ENCODE measurements at places on chromosomes 7 and 10. TPM values are rescaled to one million over a fixed set of nuclear protein-coding genes. Genes with fewer than 3 reads are reported as not detected.

DNA sequence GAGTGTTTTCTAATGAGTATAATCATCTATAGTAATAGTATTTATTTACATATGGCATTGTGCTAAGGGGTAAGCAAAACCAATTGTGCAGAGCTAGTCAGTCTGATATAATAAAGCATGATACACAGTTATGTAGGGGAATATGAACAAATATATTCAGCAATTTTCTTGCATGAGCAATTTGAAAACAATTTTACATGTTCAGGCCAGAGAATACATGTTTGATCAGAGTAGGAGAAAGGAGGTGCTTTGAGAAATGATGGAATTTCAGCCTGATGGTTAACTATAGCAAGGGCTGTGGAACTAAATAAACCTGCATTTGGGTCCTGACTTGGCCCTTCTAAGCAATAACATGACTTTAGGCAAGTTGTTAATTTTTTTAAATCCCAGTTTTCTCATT lies 214.5 kb downstream of the TWIST1 start:
- H3K4me1 ChIP-seq: no peaks in the 10 kb centered on the region
- no peak for DNase-seq
- no peak overlapping the region for H3K27ac ChIP-seq
- H3K36me3 ChIP-seq: no peaks in the 10 kb centered on the region
- no peak overlapping the region for H3K4me3 ChIP-seq

- no peak overlapping the region for H3K27ac ChIP-seq
- no peak overlapping the region for H3K4me3 ChIP-seq
- no peaks in the 10 kb centered on the region for H3K27me3 ChIP-seq
- H3K4me1 ChIP-seq: no peaks in the 10 kb centered on the region
- no peak for DNase-seq
- H3K36me3 ChIP-seq: no peaks in the 10 kb centered on the region
Observed at GRCh38 chr7:31110331-31111108, 58.4 kb downstream of the ADCYAP1R1 start.

DNA sequence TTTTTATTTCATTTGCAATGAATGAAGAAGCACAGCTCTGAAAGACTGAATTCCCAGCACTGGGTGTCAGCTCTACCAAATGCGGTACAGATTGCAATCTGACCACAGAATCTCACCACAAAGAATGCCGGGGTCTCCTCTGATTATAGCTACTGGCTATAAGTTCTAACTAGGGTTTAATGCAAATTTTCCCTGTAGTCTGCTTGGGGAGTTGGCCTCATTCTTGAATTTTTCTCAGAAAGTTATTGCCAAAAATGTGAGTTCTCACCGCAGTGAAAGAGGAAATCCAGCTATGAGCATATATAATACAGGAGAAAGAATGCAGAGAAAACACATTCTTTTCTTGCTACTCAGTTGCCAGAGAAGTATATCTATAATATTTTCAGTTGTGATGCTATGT lies 1255.7 kb upstream of the LRRTM3 start:
- H3K27me3 ChIP-seq: no peaks in the 10 kb centered on the region
- H3K4me3 ChIP-seq: no peak overlapping the region
- DNase-seq: no peak
- H3K36me3 ChIP-seq: no peaks in the 10 kb centered on the region

DNA sequence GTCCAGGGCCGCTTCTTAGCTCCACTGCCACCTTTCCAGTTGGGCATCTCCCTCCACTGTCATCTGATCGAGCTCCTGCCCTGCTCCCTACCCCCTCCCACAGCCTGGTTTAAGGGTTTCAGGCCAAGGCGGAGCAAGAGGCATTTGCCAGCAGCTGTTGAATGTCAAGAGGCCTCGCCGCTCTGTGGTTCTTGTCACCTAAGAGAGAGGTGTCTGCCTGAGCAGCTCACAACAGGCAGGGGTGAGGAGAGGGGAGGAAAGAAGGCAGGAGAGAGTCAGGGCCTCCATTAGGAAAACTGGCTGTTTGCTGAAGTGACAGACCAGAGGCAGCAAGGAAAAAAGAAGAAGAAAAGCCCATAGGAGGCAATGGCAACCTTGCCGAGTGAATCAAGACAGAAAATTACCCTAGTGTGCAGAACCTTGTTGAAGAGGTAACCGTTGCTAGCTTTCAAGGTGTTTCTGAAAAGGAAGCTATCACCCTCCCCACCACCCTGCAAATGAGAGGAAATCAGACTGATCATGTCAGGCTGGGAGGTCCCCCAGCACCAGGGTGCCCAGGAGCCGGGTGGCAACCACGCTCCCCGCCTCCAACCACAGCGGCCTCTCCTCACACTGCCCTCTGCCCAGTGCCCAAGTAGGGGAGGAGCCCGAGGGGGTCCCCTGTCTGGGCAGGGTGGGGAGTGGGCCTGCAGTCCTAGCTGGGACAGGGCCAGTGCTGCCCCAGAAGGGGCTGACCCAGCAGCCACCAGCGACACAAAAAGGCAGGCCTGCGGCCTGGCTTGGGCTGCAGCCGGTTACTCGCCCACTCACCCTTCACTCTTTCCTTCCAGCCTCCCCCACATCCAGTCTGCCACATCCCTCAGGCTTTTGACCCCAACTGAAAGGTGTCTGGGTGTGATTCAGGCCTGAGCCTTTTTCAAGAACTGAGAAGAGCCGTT lies 7.1 kb downstream of the GATA3 start:
- peaks cover 13% of the 10 kb centered on the region for H3K4me1 ChIP-seq
- H3K27ac ChIP-seq: no peak overlapping the region
- DNase-seq: no peak
- no peaks in the 10 kb centered on the region for H3K27me3 ChIP-seq

Gene HERPUD2
- total RNA-seq: 23.3 TPM

DNA sequence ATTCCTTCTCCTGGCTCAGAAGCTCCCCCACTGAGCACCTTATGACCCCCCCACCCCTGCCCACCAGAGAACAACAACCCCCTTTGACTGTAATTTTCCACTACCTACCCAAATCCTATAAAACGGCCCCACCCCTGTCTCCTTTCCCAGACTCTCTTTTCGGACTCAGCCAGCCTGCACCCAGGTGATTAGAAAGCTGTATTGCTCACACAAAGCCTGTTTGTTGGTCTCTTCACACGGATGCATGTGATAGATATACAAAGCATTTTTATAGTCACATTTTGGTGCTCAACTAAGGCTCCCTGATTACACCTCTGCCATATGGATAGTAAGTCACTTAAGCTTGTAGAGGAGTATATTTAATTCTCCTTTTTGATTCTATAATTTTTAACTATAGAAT lies 985.8 kb downstream of the REEP3 start:
- no peak overlapping the region for H3K4me3 ChIP-seq
- no peaks in the 10 kb centered on the region for H3K27me3 ChIP-seq
- DNase-seq: no peak
- no peaks in the 10 kb centered on the region for H3K36me3 ChIP-seq
- H3K27ac ChIP-seq: no peak overlapping the region

DNA sequence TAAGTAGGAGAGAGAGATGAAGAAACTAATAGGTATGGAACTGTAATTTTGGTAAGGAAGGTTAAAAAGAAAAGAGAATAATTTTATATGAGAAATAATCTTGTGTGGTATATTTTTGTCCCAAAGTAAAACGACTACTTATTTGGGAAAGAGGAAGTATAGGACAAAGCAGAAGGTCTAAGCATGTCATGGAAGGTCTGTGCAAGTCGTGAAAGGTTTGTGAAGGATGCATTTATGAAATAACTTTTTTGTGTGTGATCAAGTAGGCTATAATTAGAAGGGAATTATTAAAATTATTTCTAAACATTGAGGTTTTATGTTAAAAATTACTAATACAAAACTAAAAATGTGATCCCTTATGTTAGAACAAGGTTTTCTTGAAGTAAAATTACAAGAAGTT lies 63.3 kb downstream of the ZNF783 start:
- no peak overlapping the region for H3K27ac ChIP-seq
- no peaks in the 10 kb centered on the region for H3K4me1 ChIP-seq
- no peak overlapping the region for H3K4me3 ChIP-seq
- no peaks in the 10 kb centered on the region for H3K36me3 ChIP-seq
- DNase-seq: no peak
- H3K27me3 ChIP-seq: no peaks in the 10 kb centered on the region

DNA sequence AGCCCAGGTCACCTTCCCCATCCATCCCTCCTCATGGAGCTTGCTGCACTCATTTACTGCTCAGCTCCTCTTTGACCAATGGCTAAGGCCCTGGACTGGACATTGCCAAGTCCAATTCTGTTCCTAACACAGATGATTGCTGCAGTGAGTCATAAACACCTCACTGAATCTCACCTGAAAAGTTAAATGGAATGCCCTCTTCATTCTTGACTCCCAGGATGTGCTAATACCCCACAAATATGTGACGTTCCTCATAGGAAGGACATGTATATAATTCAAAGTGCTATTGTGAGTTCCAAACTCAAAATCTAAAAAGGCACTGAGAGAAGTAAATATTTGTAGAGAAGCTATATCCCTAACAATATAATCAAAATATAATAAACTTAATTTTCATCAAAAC lies 73.5 kb upstream of the DLX6 start:
- no peak overlapping the region for H3K27ac ChIP-seq
- no peaks in the 10 kb centered on the region for H3K27me3 ChIP-seq
- H3K36me3 ChIP-seq: no peaks in the 10 kb centered on the region
- H3K4me1 ChIP-seq: no peaks in the 10 kb centered on the region
- H3K4me3 ChIP-seq: no peak overlapping the region

Gene DENND11
- 12.3 TPM for total RNA-seq

Gene DNAH11
- 0.54 TPM for total RNA-seq

Gene CALCR
- total RNA-seq: not detected

Gene ITIH5
- not detected for total RNA-seq

- DNase-seq: no peak
- H3K4me3 ChIP-seq: no peak overlapping the region
- no peaks in the 10 kb centered on the region for H3K27me3 ChIP-seq
Observed at GRCh38 chr7:1884583-1885350, 214.7 kb downstream of the ELFN1 start.

- no peak overlapping the region for H3K27ac ChIP-seq
- H3K36me3 ChIP-seq: no peaks in the 10 kb centered on the region
- no peak overlapping the region for H3K4me3 ChIP-seq
- H3K4me1 ChIP-seq: peaks cover 30% of the 10 kb centered on the region
- no peaks in the 10 kb centered on the region for H3K27me3 ChIP-seq
Observed at GRCh38 chr7:16811551-16811950, 6.8 kb upstream of the AGR2 start.

Gene OR9A2
- not detected for total RNA-seq

GRCh38 chr7:7138897-7139296 lies 43.4 kb upstream of the C1GALT1 start:
- H3K4me1 ChIP-seq: no peaks in the 10 kb centered on the region
- H3K36me3 ChIP-seq: no peaks in the 10 kb centered on the region
- H3K27ac ChIP-seq: no peak overlapping the region
- no peak for DNase-seq
- no peak overlapping the region for H3K4me3 ChIP-seq

- H3K4me1 ChIP-seq: peaks cover 4% of the 10 kb centered on the region
- H3K4me3 ChIP-seq: no peak overlapping the region
- DNase-seq: no peak
- H3K36me3 ChIP-seq: no peaks in the 10 kb centered on the region
- H3K27me3 ChIP-seq: peaks cover 57% of the 10 kb centered on the region
- H3K27ac ChIP-seq: no peak overlapping the region
Observed at GRCh38 chr7:157674715-157675426, 338.1 kb downstream of the DNAJB6 start.

Gene TMEM236
- 0.06 TPM for total RNA-seq

DNA sequence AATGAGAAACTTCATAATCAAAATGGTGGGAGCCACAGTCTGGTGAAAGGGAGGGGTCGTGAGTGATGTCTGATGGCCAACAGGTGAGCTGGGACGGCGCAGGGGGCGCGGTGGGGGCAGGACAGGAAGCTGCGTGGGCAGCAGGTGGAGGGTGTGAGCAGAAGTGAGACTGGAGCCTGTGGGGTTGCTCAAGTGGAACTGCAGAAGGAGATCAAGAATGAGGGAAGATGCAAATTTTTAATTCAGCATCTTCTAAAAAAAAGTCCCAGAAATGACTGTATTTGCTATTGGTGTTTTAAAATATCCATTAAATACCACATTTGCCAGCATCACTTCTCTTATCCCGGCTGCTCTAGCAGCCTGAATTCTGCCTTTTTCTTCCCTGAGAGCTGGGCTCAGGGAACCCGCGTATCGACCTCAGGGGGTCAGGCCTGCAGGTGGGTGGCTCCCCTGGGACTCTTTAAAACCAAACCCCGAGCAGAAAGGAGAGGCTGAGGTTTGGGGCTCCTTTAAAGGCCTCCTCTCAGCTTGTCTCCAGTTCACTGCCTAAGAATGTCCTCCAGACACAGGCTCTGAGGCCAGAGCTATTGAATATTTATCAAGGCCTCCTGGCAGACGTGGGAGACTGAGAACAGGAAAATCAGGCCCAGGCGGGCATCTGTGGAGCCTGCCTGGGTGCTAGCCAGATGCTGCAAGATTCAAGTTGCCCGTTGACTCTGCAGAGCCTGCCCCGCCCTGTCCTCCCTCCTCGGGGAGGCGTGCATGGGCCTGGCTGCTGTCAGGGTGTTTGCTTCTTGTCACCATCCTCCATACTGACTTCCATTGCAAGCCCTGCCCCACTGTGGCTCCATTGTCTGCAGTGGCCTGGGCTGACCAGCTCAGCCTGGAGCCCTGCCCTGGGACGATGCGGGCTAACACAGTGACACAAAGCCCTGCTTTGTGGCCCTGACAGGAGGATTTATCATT lies 53.9 kb downstream of the SYPL1 start:
- no peak overlapping the region for H3K27ac ChIP-seq
- H3K4me3 ChIP-seq: no peak overlapping the region

DNA sequence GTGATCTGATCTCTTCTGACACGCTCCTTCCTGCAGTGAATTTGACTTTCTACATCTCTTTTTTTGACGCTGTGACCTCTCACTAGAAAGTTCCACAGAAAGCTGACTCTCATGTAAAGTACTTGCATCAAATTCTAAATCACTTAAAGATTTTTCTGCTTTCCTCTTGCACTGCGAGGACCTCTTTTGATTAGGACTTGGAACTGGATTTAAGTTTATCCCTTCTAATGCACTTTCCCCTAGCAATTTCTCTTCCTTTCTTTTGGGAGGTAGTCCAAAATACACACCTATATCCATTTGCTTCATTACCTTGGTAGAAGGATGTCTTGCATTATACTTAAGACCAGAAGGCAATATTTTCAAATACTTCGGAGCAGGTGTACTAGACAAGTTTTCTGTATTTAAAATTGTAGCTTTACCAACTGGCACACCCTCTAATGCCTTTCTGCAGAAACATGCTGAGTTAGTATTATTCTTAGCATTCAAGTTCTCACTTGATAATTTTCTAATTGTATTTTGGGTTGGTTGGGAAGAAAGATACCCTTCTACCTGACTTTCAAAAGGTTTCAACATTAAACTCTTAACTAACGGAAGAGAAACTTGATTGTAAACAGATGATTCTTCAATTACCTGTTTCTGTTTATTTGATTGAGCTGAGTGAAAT lies 4.6 kb downstream of the DCLRE1A start:
- H3K27ac ChIP-seq: peak overlapping the region; percentile 99
- H3K4me1 ChIP-seq: peaks cover 23% of the 10 kb centered on the region
- no peak for DNase-seq
- H3K27me3 ChIP-seq: no peaks in the 10 kb centered on the region
- peak overlapping the region; percentile 76 for H3K4me3 ChIP-seq

DNA sequence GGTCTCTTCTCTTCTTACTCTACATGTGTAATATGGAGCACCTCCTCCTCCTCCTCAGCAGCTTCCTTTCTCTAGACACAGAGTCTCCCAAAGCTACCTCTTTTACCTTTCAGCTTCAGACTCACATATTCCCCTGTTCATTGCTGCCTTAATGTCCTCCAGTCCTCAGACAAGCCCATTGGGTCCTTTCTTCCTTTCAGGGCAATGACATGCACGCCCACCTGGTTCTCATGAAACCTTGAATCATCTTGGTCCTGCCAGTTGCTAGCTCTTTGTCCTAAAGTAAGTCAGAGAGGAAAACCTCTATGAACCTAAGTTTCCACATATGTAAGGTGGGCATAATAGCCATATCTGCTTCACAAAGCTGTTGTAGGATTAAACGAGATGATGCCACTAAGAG lies 227.0 kb downstream of the RPS24 start:
- H3K27me3 ChIP-seq: no peaks in the 10 kb centered on the region
- no peaks in the 10 kb centered on the region for H3K4me1 ChIP-seq
- no peak for DNase-seq
- no peak overlapping the region for H3K4me3 ChIP-seq
- H3K27ac ChIP-seq: no peak overlapping the region

Gene STEAP1B
- total RNA-seq: 49.9 TPM

Data from A673 (cell line).